ENCODE measurements at places on chromosomes 12 and 14.

GRCh38 chr12:94640134-94640928 lies 10.0 kb downstream of the TMCC3 start:
- no peak for DNase-seq

DNA sequence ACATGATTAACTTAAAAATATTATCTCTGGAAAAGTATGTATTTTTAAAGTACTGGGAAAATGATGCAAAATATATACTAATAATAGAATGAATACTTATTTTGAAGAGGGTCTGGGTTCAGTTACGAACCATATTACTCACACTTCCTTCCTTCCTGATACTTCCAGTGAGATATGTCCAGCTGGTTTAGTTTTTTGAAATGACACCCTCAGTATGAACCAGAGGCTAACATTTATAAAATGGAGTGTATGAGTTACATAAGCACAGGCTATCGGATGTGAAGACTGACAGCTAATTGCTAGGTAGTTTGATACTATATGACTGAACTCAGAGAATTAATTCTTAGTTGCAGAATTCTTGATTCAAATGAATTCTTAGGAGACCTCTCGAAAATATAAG lies 122.9 kb downstream of the OTOGL start:
- DNase-seq, result no peak

DNA sequence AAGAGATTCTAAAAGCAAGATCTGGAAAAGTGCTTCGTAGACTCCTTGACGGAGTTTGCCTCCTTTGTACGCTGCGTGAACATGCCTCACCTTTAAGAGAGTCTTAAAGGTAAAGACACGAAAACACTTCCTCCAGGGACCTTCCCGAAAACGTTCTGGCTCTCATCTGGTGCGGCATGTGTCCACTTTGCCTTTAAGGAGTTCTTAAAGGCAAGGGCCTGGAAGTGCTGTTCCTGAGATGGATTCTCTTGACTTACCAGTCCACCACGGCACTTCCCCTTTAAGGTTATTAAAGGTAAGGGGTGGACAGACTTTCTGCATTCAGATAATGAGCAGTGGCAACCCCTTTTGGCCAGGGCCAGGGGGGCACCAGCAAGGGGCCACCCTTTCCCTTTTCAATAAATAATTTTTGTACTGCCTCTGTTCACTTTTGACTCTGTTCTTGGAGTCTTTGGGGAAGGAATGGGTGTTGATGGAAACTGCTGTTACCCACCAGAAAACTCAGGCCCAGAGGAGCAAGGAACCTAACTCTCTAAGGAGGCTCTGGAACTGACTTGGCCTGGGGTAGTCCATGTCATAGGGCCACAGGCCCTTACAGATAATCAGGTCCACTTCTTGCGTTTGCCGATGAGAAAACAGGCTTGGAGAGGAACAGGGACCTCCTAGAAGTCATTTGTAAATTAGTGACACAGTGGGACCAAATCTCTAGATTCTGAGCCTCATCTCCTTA lies 4.4 kb downstream of the REM2 start:
- DNase-seq, result no peak

GRCh38 chr14:89540009-89540829 lies 123.2 kb upstream of the FOXN3 start:
- no peak for DNase-seq

DNA sequence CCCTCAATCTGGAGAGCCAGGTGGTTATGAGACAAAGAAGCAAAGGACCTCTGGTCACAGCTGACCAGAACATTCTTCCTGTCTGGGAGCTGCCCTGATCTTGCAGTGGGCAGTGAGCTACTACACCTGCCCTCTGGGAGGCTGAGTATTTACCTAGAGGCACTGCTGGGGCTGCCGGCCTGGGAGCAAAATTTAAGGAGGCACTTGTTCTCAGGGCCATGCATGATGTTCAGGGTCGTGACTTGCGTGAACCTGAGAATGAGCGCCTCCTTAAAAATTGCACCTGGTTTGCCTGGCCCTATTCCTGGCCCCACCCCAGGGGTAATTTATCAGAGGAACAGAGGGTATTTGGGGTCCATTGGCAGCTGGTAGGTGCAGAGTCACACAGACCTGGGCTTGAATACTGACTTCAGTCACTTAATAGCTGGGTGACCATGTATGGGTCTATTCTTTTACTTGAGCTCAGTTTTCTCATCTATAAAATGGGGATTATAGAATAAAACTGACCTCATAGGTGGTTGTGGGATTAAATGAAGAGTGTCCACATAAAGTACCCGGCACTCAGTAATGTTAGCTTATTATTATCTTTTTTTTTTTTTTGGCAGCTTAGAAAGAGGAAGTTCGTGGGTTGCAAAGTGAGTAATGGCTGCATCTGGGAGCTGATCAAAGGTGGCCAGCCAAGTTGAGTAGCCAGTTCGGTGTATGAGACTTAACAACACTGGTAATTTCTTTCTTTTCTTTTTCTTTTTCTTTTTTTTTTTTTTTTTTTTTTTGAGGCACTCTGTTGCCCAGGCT lies 107.4 kb upstream of the MED13L start:
- DNase-seq, result no peak

- DNase-seq, result no peak
These were observed 106.6 kb downstream of the BRMS1L start for GRCh38 chr14:35932659-35933159.

DNA sequence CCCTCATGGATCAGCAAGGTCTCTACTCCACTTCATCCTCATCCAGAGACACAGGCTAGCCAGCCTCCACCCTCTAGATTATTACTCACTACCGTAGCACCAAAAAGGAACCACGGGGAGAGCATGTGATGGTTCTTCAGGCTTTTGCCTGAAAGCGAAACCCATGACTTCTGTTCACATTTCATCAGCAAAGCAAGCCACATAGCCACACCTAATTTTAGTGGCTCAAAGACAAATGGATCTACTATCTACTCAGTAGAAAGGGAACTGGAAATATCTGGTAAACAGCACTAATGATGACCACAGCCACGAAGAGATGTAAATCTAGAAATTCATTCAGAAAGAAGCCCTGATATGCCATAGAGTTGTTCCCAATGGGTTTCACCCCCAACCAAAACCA lies 51.4 kb downstream of the VCPKMT start:
- DNase-seq, result no peak

GRCh38 chr12:118959348-118959747 lies 22.0 kb upstream of the SRRM4 start:
- no peak for DNase-seq

DNA sequence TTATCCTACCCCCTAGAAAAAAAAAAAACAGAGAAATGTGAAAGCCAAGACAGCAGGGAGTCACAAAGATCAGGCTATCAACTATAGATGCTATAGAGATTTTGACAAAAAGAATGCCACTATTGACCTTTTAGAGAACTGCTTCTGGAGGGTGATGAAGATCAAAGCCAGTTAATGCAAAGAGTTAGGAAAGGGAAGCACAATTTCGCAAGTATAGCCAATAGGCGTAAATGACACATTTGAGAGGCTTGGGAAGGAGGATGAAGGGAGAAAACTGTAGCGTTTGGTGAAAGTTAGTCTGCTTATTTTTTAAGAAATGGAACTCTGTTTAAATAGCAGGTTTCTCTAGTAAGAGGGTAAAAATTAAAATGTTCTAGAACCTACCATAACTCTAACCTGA lies 190.7 kb downstream of the DUSP6 start:
- no peak for DNase-seq

- no peak for DNase-seq
These were observed 6.9 kb upstream of the RD3L start for GRCh38 chr14:103949131-103949790.

GRCh38 chr14:71579331-71579730 lies 352.9 kb upstream of the RGS6 start:
- DNase-seq, result no peak

DNA sequence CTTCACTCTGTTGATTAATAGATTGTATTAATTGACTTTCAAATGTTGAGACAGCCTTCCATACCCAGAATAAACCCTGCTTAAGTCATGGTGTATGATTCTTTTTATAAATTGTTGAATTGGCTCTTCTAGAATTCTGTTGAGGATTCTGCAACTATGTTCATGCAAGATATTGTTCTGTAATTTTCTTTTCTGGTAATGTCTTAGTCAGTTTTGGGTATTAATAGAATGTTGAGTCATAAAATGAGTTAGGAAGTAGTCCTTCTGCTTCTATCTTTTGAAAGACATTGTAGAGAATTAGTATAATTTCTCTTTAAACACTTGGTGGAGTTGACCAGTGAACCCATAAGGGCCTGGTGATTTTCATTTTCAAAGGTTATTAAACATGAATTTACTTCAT lies 958.9 kb downstream of the LRFN5 start:
- no peak for DNase-seq

GRCh38 chr12:2324387-2324786 lies 271.6 kb downstream of the CACNA1C start:
- DNase-seq, result no peak

DNA sequence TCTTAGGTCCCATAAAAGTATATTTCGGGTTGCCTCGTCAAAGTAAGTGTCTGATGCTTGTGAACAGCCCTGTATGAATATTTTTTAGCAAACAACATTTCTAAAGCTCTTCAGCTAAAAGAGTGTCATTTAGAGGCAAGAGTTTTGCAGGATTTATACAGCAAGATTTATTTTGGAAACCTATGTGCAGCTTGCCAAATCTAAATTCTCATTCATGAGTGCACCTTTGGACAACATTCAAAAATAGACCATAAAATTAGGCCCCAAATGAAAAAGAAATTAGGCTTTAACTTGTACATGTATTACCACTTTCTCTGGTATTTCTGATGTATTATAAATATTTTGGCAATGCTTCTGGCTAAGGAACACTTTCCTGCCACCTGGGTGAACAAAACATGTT lies 224.4 kb upstream of the PDZRN4 start:
- DNase-seq, result no peak

GRCh38 chr12:131063960-131064359 lies 110.3 kb downstream of the ADGRD1 start:
- DNase-seq, result no peak

DNA sequence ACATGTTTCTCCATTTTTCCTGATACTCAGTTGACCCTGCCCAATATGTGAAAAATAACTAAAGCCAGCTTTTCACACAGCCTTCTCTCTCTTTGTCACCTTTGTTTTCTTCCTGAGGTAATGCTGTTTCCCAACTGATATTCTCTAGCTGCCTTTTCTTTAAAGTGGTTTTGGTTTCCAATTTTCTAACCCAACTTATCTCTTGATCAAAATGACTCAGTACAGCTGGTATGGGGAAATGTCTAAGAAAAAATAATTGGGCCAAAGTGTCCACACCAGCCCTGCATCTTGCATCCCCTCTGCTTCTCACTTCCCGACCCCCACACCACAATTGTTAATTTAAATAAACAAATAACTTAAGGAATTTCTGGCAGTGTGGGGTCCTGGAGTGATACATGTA lies 193.8 kb downstream of the SYT1 start:
- DNase-seq, result no peak

GRCh38 chr14:101721951-101722661 lies 39.4 kb upstream of the PPP2R5C start:
- DNase-seq, result peak; percentile 11

GRCh38 chr14:82067221-82067875 lies 533.7 kb upstream of the SEL1L start:
- no peak for DNase-seq

DNA sequence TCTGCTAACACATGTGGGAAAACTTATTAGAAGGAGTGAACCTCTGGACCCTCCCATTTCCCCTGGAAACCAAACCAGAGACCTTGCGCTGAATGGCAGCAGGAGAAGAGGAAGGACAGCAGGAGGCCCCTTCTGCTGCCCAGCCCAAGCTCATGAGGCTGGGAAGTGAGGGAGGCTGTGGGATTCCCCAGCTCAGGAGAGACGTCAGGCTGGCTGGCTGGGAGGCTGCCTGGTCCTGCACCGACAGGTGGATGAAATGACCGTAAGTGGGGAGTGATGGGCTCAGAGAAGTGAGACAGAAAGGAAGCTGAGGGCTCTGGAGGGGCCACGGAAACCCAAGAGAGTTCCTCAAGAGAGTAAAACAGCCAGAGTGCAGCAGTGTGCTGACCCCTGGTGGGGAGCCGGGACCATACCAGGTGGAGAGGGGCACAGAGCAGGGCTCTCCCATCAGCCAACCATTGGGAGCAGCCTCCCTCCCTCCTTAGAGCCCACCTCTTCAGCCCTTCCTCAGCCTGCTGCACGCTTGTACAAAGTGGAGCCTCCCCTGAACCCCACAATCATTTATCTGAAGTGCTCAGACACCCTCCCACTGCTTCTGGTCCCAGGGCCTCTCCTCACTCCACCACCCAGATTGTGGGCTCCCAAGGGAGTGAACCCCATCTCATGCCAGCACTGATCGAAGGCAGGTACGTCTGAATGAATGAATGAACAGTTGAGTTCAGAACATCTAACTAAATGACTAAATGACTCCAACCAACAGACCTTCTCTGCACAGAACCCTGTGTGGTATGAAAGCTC lies 14.0 kb downstream of the TAMALIN start:
- DNase-seq, result no peak

GRCh38 chr12:124994437-124994975 lies 1.1 kb downstream of the BRI3BP start:
- no peak for DNase-seq

GRCh38 chr14:51304941-51305340 lies 64.9 kb downstream of the TMX1 start:
- no peak for DNase-seq

- DNase-seq, result no peak
These were observed 13.8 kb downstream of the TMCC3 start for GRCh38 chr12:94636462-94637085.

GRCh38 chr12:1876086-1876485 lies 42.4 kb downstream of the CACNA2D4 start:
- DNase-seq, result no peak

DNA sequence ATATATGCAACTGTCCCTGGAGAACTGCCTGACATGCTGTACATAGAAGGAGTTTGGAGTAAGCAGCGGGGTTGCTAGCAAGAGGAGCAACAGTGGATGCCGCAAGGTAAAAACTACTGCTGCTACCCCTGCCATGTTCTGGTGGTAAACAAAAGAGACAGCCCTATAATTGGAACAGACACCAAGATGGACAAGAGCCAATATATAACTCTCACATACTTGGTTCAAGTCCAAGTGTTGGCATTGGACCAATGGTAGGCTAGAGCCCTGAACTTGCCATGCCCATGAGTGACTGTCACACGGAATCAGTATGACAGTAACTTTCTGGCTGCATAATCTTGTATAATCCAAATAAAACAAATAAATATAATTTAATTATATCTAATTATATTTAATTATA lies 13.7 kb downstream of the ATXN7L3B start:
- DNase-seq, result no peak

DNA sequence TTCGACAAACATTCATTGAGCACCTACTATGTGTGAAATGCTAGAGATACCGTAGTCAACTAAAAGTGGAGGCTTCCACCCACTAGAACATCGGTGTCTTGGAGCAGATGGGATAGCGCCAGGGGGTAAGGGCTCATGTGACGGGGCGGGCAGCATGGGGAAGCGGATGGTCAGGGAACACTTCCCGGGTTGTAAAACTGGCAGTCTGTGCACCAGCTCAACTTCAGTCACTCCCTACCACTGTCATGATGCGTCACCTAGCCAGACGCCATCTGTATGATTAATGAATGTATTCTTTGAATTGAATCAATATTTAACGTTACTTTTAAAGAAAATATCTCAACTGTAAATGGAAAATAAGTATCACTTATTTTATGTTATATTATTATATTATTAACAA lies 93.5 kb downstream of the PIWIL1 start:
- no peak for DNase-seq
